GM20000 (cell line): ENCODE measurements at places on chromosomes 1 and 21.

- peak; percentile 64 for DNase-seq
Observed at GRCh38 chr1:222048094-222048595, 306.3 kb upstream of the DUSP10 start.

GRCh38 chr1:234942879-234943506, 185.6 kb downstream of the TOMM20 start:
- no peak for DNase-seq

DNA sequence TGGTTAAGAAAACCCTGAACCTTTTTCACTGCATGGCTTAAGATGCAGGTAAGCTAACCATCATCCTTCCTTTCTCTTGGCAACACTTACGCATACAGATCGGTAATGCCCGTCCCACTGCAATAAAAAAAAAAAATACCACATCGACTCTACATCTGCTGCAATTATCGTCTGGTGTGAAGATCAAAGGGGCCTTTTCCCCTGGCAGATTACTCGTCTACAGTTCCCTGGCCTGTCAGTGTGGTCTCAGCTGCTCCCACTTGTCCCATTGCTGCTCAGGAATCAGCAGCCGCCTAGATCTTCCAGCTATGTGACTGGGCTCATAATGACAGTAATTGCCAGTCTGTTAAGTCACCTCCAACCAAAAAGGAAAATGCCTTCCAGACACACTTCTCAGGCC, 133.1 kb downstream of the SETD4 start:
- DNase-seq: no peak

GRCh38 chr1:184973272-184974055, 844 bp downstream of the NIBAN1 start:
- peak; percentile 82 for DNase-seq

- DNase-seq: peak; percentile 46
Observed at GRCh38 chr1:34163792-34164731, 968 bp downstream of the CSMD2 start.
